ENCODE measurements at places on chromosomes 3 and 15.

DNA sequence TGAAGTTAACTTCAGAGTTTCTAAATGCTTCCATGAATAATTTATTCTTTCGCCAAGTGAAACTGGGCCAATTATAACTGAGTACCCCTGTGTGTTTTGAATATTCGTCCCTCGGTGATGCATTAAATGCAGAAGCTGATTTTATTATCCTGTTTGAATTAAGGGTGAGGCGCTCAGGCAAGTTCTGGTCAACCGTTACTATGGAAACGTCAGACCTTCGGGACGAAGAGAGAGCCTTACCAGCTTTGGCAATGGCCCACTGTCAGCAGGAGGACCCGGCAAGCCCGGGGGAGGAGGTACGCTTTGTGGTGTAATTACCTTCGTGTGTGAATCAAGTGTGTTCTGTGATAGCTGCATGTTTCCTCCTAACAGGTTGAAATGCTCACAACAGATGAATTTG lies 239.8 kb downstream of the ITPR1 start:
- no peak for DNase-seq

DNA sequence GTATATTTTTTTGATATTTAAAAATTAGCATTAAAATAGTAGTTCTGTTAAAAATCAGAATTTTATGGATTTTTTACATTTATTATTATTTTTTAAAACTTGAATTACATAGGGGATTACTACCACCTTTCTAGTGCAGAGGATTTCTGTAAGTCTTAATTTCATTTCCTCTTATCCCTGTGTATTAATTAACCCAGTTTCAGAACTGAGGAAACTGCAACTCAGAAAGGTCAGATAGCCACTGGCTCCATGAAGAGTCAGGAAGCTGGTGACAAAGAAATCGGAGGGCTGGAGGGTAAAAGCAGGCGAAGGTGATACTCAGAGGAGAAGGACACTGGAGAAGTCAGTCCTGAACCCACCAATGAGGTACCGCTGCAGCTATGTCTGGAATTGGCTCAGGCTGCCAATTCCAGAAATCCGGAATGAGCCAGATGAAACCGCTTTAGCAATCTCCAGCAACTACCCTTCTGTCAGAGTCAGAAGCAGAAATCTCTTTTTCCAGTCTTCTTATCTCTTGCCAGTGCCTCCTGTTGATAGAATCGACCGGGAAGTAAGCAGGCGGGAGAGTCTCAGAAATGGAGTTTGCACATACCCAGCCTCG lies 308.5 kb downstream of the SV2B start:
- DNase-seq: no peak

GRCh38 chr3:29536016-29536758 lies 255.3 kb downstream of the RBMS3 start:
- DNase-seq: no peak

DNA sequence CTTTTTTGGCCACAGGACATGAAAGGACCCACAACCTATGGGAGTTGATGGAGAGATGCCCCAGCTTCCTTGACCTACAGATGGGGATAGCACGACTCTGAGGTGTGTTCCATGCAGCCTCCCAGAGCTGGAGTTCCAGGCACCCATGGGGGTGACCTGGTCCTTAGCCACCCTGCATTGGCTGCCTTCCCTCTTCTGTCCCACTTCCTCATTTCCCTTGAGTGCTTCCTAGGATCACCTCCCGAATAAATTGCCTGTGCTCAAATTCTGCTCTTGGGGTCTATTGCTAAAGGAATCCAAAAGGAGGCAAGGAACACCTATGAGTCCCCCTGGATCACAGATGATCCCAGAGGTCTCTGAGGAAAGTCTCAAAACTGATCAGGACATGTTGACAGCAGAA lies 24.7 kb upstream of the VIPR1 start:
- DNase-seq: no peak

GRCh38 chr3:78660957-78661356 lies 1106.8 kb downstream of the ROBO1 start:
- DNase-seq: no peak

GRCh38 chr15:29337156-29337959 lies 67.7 kb upstream of the NSMCE3 start:
- no peak for DNase-seq

DNA sequence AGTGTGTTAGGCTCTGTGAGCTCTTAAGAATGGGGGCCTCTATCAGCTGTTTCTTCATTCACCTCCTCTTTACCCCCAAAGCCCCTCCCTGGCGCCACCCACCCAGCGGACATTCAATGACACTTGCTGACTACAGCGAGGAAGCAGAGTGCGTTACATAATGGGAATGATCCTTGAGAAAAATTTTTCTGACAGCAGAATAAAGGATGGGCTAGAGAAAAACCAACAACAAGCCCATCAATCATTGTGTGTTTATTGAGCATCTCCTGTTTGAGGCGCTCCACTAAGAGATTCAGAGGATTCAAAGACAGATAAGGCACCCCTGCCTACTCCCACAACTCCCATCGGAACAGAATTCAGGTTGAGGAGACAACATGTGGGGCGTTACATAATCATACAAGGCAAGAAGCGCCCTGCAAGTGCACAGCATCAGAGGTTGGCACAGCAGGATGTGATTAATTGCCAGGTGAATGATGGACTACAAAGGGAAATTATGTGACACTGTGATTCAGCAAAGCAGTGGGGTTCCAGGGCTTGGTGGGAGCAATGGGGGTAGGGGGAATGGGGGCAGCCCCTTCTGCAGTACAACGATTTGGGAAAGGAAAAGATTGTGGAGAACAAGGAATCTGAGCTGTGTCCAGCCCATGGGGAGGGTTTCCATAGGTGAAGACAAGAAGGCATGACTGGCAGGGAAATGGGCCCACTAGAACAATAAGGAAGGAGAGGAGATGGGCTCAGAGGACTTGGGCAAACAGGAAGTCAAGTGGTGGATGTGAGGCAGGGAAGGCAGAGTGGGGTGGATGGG lies 141.3 kb upstream of the ATP2B2 start:
- no peak for DNase-seq

Data from stimulated activated CD4-positive, alpha-beta T cell treated with anti-CD3 and anti-CD28 coated beads, Interleukin-12 subunit alpha, Interleukin-12 subunit beta, amount 100 ng/mL, for 48 hours (primary cell).